ENCODE measurements at places on chromosomes 5 and 9.

GRCh38 chr9:131864531-131864930 is 124.7 kb upstream of the RAPGEF1 start:
- no peak for DNase-seq

- DNase-seq, result peak; percentile 17
Measured at GRCh38 chr5:93092349-93093105, 488.5 kb downstream of the NR2F1-AS1 start.

DNA sequence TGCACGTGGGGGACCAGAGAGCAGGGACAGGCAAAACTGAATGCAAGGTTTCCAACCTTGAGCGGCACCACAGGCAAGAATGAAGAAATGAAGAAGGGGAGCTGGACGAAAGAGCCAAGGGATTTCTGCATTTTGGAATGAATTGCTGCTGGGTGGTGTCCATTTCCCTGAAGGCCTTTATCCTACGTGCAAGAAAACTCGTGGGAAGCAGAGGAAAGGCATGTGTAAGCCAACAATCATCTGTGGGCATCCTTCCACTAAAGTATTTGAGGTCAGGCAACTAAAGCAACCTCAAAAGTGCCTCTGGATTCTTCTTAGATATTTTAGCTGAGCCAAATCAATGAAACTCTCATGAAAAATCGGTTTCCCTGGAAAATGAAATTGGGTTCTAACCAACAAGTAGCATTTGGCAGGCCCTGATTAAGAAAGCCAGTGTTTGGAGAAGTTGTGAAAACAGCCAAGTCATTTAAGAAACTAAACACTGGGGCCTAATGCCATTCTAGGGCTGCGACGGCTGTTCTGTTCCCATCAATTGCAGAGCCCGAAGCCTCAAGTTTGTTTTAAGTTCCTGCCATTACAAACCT is 4.7 kb upstream of the TGFBI start:
- DNase-seq, result no peak

DNA sequence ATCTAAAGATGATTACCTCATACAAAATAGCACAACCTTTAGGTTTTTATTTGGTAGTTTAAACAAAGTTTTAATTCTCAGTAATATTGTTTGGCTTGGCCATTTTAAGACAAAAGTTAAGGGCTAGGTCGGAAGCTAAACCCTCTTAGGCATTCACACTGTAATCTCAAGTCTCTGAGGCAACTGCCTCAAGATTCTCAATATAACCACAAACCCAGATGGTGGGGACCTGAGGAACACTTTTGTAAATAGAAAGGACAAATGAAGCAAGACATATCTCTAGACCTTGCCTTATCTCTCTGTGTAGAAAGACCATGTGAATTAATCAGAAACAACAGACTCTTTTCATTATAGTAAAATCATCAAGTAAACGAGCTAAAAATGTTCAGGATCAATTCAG is 500.2 kb upstream of the CDH6 start:
- no peak for DNase-seq

- DNase-seq, result no peak
Measured at GRCh38 chr9:114746591-114747346, 59.1 kb downstream of the TNFSF15 start.

DNA sequence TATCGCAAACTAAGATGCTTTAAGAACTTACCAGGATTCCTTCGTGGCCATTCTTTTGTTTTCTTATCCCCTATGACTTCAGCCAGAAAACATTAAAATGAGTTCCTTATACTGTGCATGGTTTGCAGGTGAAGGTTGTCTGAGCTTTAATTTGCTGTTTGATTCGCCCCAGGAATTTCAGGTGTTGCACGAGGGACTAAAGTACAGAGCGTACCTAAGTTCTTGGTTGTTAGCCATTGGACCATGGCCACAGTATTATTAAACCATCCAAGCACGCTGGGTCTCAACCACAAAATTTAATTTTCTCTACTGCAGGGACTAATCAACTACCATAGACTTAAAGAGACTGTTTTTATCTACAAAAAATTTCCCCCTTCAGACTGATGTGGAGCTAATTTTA is 208.4 kb upstream of the MPDZ start:
- no peak for DNase-seq

- no peak for DNase-seq
Measured at GRCh38 chr9:30411571-30411970, 1972.9 kb upstream of the ACO1 start.

- DNase-seq, result peak; percentile 30
Measured at GRCh38 chr5:38672059-38672788, 115.8 kb upstream of the LIFR start.

DNA sequence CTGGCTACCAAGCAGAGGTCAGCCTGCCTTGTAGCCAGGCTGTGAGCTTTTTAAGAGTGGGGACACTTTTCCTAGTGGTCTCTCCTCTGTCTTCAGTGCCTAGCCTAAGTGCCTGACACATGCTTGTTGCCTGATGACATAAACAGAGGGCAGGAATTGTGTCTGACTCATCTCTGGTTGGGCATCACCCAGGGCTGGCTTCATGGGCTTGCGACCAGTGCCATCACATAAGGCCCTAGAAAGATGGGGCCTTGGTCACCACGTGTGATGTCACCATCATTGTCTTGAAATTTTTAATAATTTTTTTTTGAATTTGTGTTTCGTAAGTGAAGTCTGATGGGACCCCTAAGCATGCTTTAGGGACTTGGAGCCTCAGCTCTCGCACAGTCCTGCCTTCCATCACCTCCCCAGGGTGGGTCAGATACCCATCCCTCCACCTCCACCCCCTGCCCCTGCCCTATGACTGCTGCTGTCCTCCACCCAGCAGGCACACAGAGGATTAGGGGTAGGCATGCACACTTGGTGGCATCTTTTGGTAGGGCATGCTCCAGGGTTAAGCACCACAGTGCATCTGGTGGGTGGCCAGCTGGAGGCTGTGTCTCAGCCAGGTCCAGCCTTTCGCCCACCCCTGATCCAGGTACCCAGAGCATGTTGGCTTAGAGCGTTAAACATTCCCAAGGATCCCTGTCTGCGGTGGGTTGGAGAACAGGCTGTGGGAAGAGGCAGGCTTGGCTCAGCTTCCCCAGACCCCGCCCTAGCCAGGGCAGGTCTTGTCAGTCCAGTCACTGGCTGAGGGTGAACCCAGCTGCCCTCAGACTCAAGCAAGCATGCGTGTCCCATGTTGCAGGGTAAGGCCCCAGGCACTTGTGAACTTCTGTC is 80.1 kb upstream of the SH3PXD2B start:
- DNase-seq, result peak; percentile 61

DNA sequence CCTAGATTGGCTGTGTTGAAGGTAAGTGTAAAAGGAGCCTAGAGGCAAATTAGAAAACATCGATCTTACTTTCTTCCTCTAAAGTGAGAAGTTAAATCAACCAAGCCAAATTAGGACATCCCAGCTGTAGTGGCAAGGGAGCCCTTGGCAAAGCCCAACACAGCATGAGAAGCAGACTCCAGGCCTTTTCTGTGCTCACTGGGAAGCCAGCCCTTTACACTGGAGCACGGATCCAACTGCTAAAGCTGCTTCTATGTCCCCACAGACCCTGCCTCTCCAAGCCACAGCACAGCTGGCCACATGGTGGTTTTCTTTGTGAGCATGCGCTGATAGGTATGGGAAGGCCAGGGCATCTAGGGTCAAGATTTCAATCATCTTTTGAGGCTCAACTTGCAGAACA is 94.1 kb downstream of the APBA1 start:
- no peak for DNase-seq

DNA sequence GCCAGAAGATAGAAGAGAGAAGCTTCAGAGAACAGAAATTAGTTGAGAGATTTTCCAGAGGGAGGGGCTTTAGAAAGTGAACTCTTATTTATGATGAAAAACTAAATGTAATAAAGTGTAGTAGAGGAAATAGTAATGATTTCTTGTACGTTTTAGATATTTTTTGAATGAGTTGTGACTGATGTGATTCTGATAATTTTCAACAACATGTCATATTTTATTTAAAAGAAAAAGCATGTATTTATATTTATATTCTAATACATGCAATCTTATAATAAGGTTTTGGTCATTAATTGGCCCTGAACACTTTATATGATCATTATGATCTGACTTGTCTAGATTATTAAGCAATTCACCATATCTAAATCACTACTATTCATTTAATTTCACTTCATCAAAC is 735.2 kb upstream of the CDH9 start:
- no peak for DNase-seq

- no peak for DNase-seq
Measured at GRCh38 chr9:132487351-132487791, 77.4 kb downstream of the CFAP77 start.

DNA sequence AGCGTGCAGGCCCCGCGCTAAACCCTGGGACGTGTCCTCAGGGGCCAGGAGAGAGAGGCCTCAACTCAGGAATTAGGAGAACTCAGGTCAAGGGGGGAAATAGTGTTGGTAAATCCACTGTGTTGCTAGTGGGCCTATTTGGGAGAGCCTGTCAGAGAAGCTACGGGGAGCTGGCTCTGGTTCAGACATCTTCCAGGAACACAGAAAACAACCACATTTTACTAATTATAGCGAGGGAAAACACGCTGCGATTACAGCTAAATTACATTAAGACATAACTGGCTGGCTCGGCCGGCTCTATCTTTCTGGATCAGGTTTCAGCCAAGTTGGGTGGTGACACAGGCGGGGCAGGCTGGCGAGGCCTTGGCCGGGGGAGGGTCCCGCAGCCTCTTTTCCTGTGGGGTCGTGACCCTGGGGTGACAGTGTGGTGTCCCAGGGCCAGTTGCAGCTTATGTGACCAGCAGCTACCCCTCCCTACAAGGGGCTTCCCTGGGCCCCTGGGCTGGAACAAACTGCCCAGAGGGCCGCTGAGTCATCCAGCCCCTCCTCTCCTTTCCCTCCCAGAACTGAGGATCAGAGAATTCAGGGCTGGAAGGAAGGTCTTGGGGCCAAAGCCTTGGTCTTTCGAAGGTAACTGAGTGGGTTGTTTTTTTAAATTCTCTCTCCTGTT is 75.1 kb downstream of the FGF18 start:
- peak; percentile 79 for DNase-seq

DNA sequence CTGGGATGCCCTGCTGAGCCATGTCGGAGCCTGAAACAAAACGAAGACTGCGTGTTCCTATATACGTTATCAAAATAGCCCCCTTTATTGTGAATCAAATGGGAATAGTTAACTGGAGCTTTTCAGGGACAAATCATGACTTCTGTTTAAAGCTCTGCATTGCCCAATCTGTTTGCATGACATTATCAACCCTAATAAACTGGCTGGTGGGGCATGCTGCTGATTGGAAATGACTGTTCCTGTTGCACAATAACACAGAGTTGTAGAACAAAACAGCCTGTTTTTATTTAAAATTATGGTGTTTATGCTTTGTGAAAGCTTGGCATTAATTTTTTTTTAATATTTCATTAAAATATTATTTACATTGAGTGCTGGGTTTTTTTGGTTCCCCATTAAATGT is 215.5 kb downstream of the TMEM167A start:
- DNase-seq, result no peak

DNA sequence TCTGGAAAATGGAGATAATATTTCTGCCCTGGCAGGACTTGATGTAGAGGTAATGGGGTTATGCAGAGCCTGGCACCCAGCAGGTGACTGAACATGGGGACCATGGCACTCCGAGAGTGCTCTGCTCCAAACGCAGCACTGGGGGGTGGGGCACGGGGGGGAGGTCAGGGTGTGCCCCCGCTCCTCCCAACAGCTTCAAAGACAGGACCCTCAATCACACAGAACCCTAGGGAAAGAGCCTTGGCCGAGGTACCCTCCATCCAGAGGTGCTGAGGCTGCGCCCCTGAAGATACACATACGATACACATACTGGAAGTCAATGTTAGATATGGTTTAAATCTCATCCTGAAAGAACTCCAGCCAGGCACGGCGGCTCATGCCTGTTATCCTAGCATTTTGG is 26.6 kb upstream of the CEP72 start:
- no peak for DNase-seq

DNA sequence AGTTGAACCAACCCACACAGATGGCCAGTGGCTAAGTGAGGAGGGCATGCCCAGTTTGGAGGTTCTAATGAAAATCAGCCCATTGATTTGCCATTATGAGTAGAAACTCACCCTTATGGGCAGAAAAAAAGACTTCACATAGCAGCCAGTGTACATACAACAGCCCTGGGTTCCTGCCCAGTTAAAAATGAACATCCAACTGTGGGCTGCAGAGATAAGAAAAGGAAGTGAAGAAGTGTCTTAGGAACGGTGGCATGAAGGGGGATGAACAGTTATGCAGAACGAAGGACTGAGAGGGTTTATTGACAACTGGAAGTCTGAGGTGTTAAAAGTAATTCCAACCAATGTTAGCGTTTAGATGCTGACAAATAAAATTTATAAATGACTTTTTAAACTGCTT is 118.4 kb downstream of the MARCHF3 start:
- no peak for DNase-seq

- DNase-seq, result no peak
Measured at GRCh38 chr5:53631251-53631650, 70.8 kb downstream of the NDUFS4 start.

DNA sequence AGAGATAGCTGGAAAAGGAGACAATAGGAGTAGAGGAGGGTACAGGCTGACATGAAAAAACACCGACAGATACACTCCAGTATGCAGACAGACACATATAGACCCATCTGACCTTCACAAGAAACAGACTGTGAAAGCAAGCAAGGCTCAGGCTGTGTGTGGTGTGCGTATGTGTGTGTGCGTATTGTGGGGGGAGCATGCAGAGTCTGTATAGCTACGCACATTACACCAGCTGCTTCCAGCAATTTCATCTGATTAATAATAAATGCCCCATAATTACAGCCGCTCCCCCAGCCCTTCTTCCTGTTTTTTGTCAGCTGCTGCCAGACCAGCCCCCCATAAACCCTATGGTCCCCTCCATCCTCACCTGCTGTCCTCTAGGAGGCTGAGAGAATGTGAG is 6.7 kb downstream of the CNTFR start:
- DNase-seq, result no peak

GRCh38 chr5:98641671-98642070 is 131.8 kb upstream of the RGMB start:
- no peak for DNase-seq

- no peak for DNase-seq
Measured at GRCh38 chr9:127173063-127173462, 50.6 kb upstream of the ANGPTL2 start.

GRCh38 chr5:179542170-179542569 is 8.2 kb upstream of the RUFY1 start:
- no peak for DNase-seq

GRCh38 chr9:86282979-86283535 is 719 bp upstream of the ISCA1 start:
- peak; percentile 78 for DNase-seq

GRCh38 chr5:176719113-176719739 is 71.9 kb downstream of the TSPAN17 start:
- no peak for DNase-seq

Data from RWPE1 (cell line).